ENCODE measurements at places on chromosomes 5 and 9. TPM values are rescaled to one million over a fixed set of nuclear protein-coding genes. Genes with fewer than 3 reads are reported as not detected.

- no peak overlapping the region for H3K27ac ChIP-seq
- peaks cover 8% of the 10 kb centered on the region for H3K4me1 ChIP-seq
- H3K27me3 ChIP-seq = peaks cover 35% of the 10 kb centered on the region
- H3K4me3 ChIP-seq = peak overlapping the region; percentile 66
- no peak for DNase-seq
- H3K36me3 ChIP-seq = peaks cover 2% of the 10 kb centered on the region
These were observed 644 bp downstream of the NIM1K start for GRCh38 chr5:43192558-43193180.

DNA sequence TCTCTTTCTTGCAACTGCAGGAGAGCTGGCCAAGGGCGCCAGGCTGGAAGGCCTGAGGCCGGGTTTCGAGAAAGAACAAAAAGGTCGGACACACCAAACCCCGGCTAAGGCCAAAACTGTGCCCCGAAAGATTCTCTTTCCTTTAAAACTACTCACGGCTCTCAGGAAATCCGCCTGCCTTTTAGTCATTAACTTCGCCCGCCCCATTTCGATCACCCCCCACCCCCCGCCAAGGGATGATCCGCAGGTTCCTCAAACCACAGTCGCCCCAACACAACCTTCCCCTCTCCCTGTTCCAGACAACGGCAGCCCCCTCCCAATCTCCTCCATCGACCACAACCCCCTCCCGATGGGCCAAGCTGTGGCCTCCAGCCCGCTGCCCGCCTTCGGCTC lies 536 bp downstream of the FEM1C start:
- peak overlapping the region; percentile 92 for H3K4me3 ChIP-seq
- no peak for DNase-seq
- H3K4me1 ChIP-seq = peaks cover 32% of the 10 kb centered on the region
- H3K27ac ChIP-seq = peak overlapping the region; percentile 100

C5orf46 gene
- total RNA-seq = not detected

GRCh38 chr9:116152941-116153764 lies 438 bp upstream of the PAPPA start:
- no peaks in the 10 kb centered on the region for H3K36me3 ChIP-seq
- H3K4me1 ChIP-seq = peaks cover 28% of the 10 kb centered on the region
- peaks cover 74% of the 10 kb centered on the region for H3K27me3 ChIP-seq

- peaks cover 41% of the 10 kb centered on the region for H3K4me1 ChIP-seq
- no peak for DNase-seq
- H3K4me3 ChIP-seq = no peak overlapping the region
- H3K36me3 ChIP-seq = peaks cover 2% of the 10 kb centered on the region
- no peaks in the 10 kb centered on the region for H3K27me3 ChIP-seq
These were observed 66.8 kb downstream of the THBS4 start for GRCh38 chr5:80101993-80102392.

TMEM174 gene
- total RNA-seq = not detected

DNA sequence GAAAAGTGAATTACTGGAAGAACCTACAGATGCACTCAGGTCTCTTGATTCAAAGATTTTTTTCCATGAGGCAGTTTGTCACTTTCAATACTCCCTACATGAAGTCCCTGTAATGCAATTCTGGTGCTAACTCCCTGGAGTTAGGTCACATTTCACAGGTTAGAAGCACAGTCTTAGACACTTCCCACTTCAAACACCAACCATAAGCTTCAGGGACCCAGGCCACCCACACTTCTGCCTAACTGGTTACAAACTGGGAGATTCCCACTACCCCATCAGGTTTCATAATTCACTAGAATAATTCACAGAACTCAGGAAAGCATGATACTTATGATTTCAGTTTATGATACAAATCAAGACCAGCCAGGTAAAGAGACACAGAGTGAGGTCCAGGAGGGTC lies 29.0 kb upstream of the FOXI1 start:
- DNase-seq = no peak
- no peak overlapping the region for H3K4me3 ChIP-seq
- H3K36me3 ChIP-seq = no peaks in the 10 kb centered on the region
- H3K27me3 ChIP-seq = peaks cover 36% of the 10 kb centered on the region

DNA sequence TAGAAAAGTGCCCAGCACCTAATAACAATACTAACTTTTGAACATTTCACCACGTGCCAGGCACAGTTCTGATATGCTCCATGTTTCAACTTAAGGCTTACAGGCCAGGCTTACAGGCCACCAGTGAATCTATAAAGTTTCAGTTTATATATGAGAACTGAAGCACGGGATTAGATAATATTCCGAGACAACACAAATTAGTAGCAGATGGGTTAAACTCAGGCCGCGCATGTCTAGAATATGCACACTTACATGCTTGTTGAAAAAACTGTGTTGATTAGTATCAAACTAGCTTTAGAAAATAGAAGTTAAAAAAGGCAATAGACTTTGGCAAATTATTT lies 587.9 kb downstream of the MTRR start:
- H3K4me3 ChIP-seq = no peak overlapping the region
- H3K27ac ChIP-seq = no peak overlapping the region
- DNase-seq = no peak
- peaks cover 2% of the 10 kb centered on the region for H3K4me1 ChIP-seq

DAB2IP gene
- total RNA-seq = 67.8 TPM

- no peaks in the 10 kb centered on the region for H3K36me3 ChIP-seq
- H3K4me3 ChIP-seq = no peak overlapping the region
- H3K4me1 ChIP-seq = peaks cover 8% of the 10 kb centered on the region
- DNase-seq = no peak
These were observed 792.4 kb upstream of the C9orf72 start for GRCh38 chr9:28365728-28366127.

GRCh38 chr5:38093855-38094254 lies 164.5 kb upstream of the EGFLAM start:
- no peak overlapping the region for H3K27ac ChIP-seq
- H3K27me3 ChIP-seq = no peaks in the 10 kb centered on the region
- no peaks in the 10 kb centered on the region for H3K36me3 ChIP-seq
- DNase-seq = no peak

GRCh38 chr5:155282503-155283107 lies 269.1 kb downstream of the KIF4B start:
- no peak overlapping the region for H3K27ac ChIP-seq
- H3K36me3 ChIP-seq = no peaks in the 10 kb centered on the region
- no peak overlapping the region for H3K4me3 ChIP-seq
- peaks cover 20% of the 10 kb centered on the region for H3K27me3 ChIP-seq
- no peak for DNase-seq

SREK1IP1 gene
- total RNA-seq = 26.5 TPM

GRCh38 chr5:148809781-148810524 lies 16.5 kb upstream of the ADRB2 start:
- H3K36me3 ChIP-seq = no peaks in the 10 kb centered on the region
- no peak for DNase-seq
- no peak overlapping the region for H3K27ac ChIP-seq
- no peak overlapping the region for H3K4me3 ChIP-seq
- H3K4me1 ChIP-seq = peaks cover 11% of the 10 kb centered on the region
- H3K27me3 ChIP-seq = peaks cover 5% of the 10 kb centered on the region

GRCh38 chr9:104750185-104750767 lies 2.8 kb downstream of the NIPSNAP3A start:
- H3K4me1 ChIP-seq = peaks cover 23% of the 10 kb centered on the region
- H3K36me3 ChIP-seq = peaks cover 1% of the 10 kb centered on the region
- H3K4me3 ChIP-seq = no peak overlapping the region
- no peak for DNase-seq

GRCh38 chr9:2934241-2934650 lies 90.4 kb upstream of the PUM3 start:
- H3K27me3 ChIP-seq = peaks cover 5% of the 10 kb centered on the region
- H3K4me3 ChIP-seq = no peak overlapping the region
- no peak for DNase-seq
- no peak overlapping the region for H3K27ac ChIP-seq
- no peaks in the 10 kb centered on the region for H3K36me3 ChIP-seq

AQP7 gene
- total RNA-seq = 4.4 TPM

DNA sequence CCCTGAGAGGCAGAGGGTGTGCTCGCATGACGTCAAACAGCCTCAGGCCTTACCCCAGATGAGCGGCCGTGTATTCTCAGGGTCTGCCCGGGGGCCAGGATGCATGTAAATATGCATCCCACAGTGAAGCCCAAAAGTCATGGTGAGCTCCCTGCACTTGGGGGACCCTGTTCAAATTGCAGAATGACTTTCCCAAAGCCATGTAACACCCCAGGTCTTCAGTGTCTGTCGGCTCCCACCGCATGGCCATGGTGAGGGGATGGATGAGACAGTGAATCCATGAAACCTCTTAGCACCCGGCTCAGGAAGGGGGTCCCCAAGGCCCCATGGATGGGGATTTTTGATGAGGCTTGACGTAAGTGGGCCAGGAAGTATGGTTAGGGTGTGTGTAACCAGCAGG lies 9.3 kb upstream of the COL5A1 start:
- H3K27ac ChIP-seq = no peak overlapping the region
- H3K27me3 ChIP-seq = peaks cover 24% of the 10 kb centered on the region
- DNase-seq = no peak
- no peak overlapping the region for H3K4me3 ChIP-seq

DNA sequence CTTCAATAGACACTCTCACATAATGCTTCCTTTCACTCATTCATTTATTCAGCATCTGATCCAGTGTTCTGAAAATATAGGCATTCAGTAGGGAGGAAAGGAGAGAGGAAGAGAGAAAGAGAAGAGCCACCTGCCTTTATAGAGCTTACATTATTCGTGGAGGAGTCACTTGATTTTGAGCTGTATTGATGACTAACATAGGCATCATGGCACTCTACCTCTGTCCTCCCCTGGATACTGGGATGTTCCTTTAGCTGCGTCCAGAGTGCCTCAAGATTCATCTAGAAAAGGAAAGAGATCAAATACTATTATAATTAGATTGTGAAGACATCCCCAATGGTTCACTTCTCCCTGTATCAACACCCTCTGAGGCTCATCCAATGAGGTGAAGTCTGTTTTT lies 345.1 kb downstream of the SPATA31D1 start:
- H3K4me3 ChIP-seq = no peak overlapping the region
- H3K27ac ChIP-seq = no peak overlapping the region
- no peaks in the 10 kb centered on the region for H3K27me3 ChIP-seq

DNA sequence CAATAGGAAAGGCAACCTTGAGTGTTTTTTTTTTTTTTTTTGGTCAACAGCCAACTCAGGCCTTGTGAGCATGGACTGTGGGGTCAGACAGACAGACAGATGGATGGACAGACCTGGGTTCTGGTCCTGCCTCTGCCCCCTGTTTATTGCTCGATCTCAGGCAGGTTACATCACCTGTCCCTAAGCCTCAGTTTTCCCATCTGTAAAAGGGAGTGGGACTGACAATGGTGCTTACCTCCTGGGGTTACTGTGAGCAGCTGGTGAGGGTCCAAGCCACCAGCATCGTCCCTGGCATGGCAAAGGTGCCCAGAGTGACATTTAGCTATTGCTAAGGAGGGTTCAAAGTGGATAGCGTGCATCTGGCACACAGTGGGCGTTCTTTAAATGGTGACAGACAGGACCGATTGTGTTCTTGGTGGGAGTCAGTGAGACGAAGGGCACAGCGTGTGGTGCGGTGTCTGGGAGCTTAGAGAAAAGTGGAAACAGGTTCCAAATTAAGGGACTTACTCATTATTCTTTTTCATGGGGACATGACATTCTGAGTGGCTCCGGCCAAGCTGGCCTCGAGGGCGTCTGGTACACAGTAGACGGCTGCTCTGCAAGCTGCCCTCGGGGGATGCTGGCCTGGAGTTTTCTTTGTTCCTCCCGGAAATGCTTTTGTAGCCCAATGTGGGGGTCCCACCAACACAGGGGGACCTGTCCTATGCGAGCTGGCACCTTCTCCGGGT lies 72.1 kb downstream of the COL27A1 start:
- peaks cover 9% of the 10 kb centered on the region for H3K36me3 ChIP-seq
- H3K4me1 ChIP-seq = peaks cover 4% of the 10 kb centered on the region
- DNase-seq = no peak
- H3K4me3 ChIP-seq = no peak overlapping the region

ANKRD55 gene
- not detected for total RNA-seq

DNA sequence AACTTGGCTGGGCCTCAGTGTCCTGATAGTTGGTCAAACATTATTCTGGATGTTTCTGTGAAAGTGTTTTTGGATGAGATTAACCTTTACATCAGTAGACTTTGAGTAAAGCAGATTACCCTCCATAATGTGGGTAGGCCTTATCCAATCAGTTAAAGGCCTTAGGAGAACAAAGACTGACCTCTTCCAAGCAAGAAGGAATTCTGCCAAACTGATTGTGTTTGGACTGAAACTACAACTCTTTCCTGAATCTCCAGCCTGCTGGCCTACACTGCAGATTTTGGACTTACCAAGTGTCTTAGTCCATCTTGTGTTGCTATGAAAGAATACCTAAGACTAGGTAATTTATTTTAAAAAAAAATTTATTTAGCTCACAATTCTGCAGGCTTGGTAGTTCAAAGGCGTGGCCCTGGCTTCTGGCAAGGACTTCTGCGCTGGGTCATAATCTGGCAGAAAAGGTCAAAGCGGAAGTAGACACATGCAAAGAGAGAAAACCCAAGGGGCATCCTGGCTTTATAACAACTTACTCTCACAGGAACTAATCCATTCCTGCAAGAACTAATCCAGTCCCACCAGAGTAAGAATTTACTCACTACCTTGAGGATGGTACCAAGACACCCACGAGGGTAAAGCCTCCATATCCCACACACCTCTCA lies 8.6 kb upstream of the ARHGEF37 start:
- no peak overlapping the region for H3K27ac ChIP-seq
- H3K27me3 ChIP-seq = no peaks in the 10 kb centered on the region
- no peak overlapping the region for H3K4me3 ChIP-seq
- no peaks in the 10 kb centered on the region for H3K36me3 ChIP-seq

IL11RA gene
- total RNA-seq = 27.5 TPM

PCDHGA12 gene
- 3.2 TPM for total RNA-seq

- H3K27me3 ChIP-seq = peaks cover 7% of the 10 kb centered on the region
- peaks cover under 1% of the 10 kb centered on the region for H3K36me3 ChIP-seq
- peaks cover 3% of the 10 kb centered on the region for H3K4me1 ChIP-seq
- no peak overlapping the region for H3K4me3 ChIP-seq
These were observed 326.5 kb downstream of the NTRK2 start for GRCh38 chr9:84996029-84996428.

- H3K27me3 ChIP-seq = no peaks in the 10 kb centered on the region
- H3K36me3 ChIP-seq = no peaks in the 10 kb centered on the region
- no peak overlapping the region for H3K4me3 ChIP-seq
- H3K27ac ChIP-seq = no peak overlapping the region
These were observed 421.3 kb downstream of the CETN3 start for GRCh38 chr5:89988129-89988810.

- H3K4me1 ChIP-seq = peaks cover 21% of the 10 kb centered on the region
- H3K27ac ChIP-seq = peak overlapping the region; percentile 26
- no peak for DNase-seq
- no peaks in the 10 kb centered on the region for H3K27me3 ChIP-seq
These were observed 85.1 kb downstream of the TRIO start for GRCh38 chr5:14228219-14228618.

GRCh38 chr5:87916320-87916719 lies 352.3 kb downstream of the TMEM161B start:
- no peak for DNase-seq
- no peak overlapping the region for H3K4me3 ChIP-seq
- no peaks in the 10 kb centered on the region for H3K36me3 ChIP-seq

TXNDC8 gene
- not detected for total RNA-seq

PRELID2 gene
- total RNA-seq = 21.2 TPM

DNA sequence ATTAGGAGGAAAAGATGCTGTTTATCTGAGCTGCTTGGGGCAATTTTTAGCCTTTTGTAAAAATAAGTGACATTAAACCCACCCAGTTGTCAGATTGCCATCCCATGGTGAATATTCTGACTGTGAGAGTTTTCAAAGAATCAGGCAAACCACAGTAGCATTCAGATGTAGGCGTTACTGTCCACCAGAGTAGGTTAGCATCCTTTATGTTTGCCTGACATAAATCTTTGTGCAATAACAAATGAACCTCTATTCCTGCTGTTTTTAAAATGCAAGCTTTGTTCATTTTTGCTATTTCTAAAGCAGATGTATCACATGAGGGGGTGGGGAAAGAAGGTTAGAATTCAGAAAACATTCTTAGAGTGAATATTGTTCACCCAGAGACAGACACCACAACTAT lies 427.8 kb downstream of the CDH9 start:
- DNase-seq = no peak
- no peak overlapping the region for H3K4me3 ChIP-seq
- H3K27me3 ChIP-seq = no peaks in the 10 kb centered on the region
- no peaks in the 10 kb centered on the region for H3K36me3 ChIP-seq

Data from progenitor cell of endocrine pancreas (in vitro differentiated cells).